AG10803 (cell line): ENCODE measurements at places on chromosomes 2 and 18.
A peak's percentile ranks its signal among the peaks of the same experiment; 100 is the strongest.

DNA sequence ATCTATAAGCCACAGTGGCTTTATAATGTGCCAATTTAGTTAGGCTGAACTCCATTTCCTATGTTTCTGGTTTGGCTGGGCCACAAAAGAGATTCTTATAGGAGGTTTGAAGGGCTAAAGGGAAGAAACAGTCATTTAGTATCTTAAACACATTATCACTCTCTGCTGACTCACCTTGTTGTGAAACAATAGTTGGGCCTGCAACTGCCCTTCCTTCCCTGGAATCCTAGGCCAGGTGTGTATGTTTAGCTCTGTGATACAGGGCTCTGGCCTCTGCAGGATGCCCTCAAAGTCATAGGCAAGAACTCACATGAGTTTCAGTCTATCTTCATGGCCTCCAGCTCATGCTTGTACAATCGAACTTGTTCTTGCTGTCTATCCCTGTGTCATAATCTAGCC, 400.0 kb upstream of the CELF4 start:
- no peak for DNase-seq

DNA sequence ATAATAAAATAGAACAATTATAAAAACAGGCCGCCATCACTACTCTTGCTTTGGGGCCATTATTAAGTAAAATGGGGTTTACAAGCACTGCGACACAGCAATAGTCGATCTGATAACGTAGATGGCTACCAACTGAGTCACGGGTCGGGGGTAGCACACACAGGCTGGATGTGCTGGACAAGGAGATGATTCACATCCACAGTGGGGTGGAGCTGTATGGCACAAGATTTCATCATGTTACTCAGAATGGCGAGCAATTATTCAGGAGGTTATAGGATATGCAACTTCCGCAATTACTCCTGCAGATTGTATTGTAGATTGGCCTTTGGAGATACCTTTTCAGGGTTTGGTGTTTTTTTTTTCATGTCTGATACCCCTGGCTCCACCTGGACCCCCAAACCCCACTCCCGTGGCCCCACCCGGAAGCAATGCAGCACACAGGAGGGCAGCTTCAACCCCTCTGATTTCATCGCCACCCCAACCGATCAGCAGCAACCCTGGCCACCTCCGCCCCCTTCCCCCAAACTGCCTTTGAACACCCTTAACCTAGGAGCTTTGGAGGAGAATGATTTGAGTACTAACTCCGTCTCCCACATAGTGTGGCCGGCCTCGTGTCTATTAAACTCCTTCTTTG, 21.4 kb upstream of the MLPH start:
- peak; percentile 89 for DNase-seq

DNA sequence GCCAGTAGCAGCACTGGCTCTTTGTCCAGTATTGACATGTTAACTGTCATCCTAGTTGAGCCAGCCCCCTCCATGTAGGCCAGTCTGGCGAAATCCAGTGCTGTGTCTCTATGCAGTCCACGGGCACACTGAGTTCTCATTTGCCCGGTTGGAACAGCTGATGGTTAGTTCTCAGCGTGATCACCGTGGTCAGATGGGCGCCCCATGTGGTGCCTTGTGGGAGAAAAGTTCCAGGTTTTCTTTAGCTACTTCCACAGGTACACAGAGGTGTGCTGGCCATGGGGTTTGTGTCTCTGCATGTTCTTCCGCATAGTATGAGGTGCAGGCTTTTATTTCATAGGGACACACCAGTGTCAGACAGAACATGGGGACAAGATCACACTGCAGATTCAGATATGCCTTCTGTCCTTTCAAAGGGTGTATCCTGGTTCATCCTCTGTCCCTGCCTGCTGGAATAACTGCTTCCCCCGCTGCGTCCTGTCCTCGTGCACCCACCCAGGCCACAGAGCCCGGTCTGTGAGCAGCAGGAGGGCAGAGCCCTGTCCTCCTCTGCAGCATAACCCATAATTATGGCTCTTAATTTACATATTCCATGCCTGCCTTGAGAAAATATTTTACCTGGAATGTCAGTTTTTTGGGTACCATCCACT, 334.1 kb downstream of the GBX2 start:
- DNase-seq: no peak

- DNase-seq: no peak
These were observed 3.2 kb downstream of the LRRC30 start for GRCh38 chr18:7234091-7234490.
